ENCODE measurements at places on chromosomes 2 and 18.

DNA sequence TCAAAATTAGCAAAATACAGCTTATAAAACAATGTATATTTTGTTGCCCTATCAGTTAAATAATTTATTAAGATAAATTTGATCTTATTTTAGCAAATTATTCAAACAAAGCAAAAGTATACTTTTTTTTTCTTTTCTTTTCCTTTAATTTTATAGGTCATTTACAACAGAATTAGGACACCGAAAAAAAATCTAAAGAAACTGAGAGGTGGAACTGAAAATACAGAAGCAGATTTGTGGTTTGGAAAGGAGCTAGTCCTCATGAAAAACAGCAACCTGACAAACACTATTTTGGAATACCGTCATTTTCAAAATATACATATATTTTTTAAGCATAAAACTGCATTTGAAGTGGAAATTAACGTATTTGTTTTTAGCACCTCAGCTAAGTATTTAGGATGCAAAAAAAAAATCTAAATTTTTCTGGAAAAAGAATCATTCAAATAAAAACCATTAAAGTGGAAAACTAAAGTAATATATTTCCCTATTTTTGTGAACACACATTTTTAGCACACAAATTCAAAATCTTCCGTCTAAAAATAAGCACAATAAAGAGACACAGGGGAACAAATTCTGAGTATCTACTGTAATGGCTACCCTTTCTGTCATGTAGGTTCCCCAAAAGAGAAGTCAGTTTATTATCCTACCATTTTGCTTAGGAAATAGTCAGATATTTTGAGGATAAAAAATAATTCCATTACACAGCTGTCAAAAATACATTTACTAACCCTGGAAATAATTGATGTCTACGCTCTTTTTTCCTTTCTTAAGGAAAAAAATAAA is 2.7 kb downstream of the CCDC88A start:
- DNase-seq = no peak

GRCh38 chr2:134080386-134081089 is 173.3 kb upstream of the MGAT5 start:
- DNase-seq = no peak

- DNase-seq = no peak
Observed at GRCh38 chr2:168396131-168396530, 59.9 kb upstream of the CERS6 start.

GRCh38 chr18:11175266-11175979 is 26.1 kb upstream of the PIEZO2 start:
- no peak for DNase-seq

All from GM13977 (cell line).